Sigmoid colon (tissue), 7 donors: ENCODE measurements at places on chromosomes 12 and 14. TPM values are rescaled to one million over a fixed set of nuclear protein-coding genes. Genes with fewer than 3 reads are reported as not detected.

DNA sequence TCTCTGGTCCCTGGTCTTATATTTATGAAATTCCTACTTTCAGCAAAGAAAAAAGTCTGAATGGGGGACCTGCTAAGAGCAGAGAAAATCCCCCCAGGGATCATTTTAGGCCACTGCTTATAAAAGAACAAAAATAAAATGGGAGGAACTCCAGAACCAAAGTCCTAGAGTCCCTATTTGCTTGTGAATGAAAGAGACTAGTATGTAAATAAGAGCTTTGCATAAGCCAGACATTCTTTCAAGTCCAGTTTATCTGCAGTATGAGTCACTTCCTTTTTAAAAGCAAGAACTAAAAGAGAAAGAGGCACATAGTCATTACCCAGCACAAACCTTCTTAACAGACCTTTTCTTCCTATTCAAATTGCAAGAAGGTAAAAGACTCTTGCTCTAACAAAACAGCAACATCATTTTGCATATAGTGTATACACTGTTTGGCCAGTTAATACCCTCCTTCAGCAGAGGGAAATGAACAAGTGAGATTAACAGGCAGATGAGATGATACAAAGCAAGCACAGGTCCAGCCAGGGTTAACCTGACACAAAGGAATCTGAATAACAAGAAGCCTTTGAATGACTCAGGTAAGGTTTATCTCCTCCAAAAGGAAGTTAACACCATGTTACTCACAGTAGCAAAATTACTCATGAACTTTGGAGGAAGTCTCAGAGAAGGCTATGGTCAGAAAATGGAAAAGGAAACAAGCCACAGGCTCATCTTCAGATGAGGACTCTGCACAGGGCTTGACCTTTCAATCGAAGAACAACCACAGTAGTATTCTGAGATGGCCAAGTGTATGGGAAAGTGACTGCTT is 87.3 kb downstream of the PHLDA1 start:
- no peaks in the 10 kb centered on the region for H3K36me3 ChIP-seq
- no peak for DNase-seq
- H3K4me1 ChIP-seq: peaks cover 5% of the 10 kb centered on the region
- no peak overlapping the region for H3K4me3 ChIP-seq
- no peak overlapping the region for H3K27ac ChIP-seq

The TEX52 gene
- not detected for polyA plus RNA-seq

The KCNMB4 gene
- 1.8 TPM for polyA plus RNA-seq

GRCh38 chr12:69653703-69654102 is 43.0 kb upstream of the LRRC10 start:
- no peaks in the 10 kb centered on the region for H3K36me3 ChIP-seq
- H3K4me1 ChIP-seq: no peaks in the 10 kb centered on the region
- H3K4me3 ChIP-seq: no peak overlapping the region
- no peaks in the 10 kb centered on the region for H3K27me3 ChIP-seq

DNA sequence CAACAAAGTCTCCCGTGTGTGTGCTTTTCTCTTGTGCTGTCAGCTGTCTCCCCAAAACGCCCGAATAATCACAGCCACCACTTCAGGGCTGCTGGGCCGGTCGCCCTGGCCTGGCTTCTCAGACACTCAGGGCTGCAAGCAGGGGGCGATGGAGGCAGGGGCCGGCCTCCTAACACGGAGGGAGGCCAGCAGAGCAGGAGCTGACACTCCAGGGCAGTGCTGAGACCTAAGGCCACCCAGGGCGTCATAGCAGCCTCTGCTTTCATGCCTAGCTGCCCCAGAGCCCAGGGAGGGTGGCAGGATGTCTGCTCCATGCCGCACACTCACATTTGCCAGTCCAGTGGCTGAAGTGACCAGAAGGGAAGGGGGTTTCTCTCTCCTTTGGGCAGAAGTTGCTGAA is 25.6 kb downstream of the STX2 start:
- H3K4me1 ChIP-seq: no peaks in the 10 kb centered on the region
- DNase-seq: no peak
- no peaks in the 10 kb centered on the region for H3K27me3 ChIP-seq
- no peak overlapping the region for H3K27ac ChIP-seq

GRCh38 chr12:117685110-117685926 is 283.5 kb downstream of the KSR2 start:
- DNase-seq: peak; percentile 80
- no peaks in the 10 kb centered on the region for H3K4me1 ChIP-seq
- no peak overlapping the region for H3K27ac ChIP-seq
